Left renal pelvis (tissue), 4 donors: ENCODE measurements at places on chromosomes 5 and 9.

DNA sequence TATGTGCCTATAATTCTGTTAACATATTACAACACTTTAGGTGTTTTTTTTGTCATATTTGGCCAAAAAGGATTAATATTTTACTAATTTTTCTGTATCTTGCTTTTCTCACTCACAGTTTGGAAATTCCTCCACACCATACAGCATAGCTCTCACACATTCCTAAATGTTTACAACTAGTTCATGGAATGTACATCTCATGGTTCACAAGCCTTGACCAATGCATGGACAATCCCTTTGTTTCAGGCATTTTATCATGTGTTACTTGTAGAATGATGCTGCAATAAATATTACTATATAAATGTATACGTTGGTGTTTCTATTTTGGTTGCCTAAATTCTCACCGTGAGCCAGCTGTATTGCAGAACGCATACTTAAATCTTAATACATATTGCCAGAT, 80.5 kb upstream of the SPATA31C2 start:
- DNase-seq, result no peak

DNA sequence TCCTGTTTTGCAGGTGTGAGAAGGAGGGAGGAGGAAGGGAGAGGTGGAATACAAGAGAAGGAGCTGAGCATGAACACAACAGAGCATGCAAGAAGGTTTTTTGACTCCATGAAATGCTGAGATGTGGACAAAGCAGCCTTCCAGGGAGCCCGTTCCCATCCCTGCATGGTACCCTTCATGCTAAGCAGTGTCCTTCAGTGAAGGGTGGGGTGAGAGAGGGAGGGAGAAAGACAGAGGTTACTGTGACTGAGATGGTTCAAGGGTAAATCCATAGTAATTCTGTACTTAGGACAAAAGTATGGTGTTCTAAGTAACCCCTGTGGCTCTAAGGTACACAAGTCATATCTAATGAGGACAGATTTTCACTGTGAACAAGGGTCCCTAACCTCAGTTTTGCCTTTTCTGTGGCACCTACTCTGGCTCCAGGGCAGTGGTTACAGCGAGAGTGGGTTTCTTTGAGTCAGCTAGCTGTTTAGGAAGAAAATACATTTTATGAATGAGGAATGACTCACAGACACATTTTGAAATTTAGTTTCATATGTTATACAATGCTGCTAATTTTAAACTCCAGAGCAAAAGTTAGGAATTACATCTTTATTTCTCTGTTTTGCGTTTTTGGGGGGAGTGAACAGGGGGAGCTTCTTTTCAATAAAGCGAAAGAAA, 184.9 kb upstream of the SLC12A2 start:
- no peak for DNase-seq

GRCh38 chr9:28365020-28365640, 791.8 kb upstream of the C9orf72 start:
- DNase-seq, result no peak

DNA sequence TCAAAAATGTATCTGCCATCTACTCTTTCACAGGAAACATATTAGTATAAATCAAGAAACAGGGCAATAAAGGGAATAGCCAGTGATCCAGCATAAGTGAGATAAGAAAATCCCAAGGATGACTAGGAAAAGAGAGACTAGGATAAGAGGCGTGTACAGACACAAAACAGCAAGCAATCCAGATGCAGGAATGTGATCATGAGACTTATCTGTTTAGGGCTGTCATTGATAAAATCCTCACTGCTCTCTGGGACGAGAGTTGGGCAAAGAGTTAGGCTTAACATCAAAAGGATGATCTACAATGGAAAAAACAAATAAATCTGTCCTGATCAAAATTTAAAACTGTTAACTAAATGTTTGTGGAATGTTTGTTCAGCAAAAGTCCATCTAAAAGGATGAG, 1156.8 kb upstream of the C9orf72 start:
- no peak for DNase-seq

DNA sequence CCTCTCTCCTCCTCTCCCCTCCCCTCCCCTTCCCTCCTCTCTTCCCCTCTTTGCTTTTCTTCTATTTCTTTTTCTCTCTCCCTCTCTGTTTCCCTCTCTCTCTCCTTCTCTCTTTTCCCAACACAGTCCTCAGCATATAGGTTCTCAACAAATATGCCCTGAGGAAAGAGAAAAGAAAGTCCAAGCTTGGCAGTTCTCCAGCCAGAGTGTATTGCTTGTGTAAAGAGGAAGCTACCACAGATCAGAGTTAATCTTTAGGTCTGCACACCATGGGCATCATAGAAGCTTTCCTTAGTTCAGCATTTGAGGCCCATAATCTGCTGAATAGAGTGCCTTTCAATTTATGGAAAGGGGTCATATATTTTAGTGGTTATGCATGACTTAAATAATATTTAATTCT, 382.8 kb upstream of the WWC1 start:
- DNase-seq, result no peak

DNA sequence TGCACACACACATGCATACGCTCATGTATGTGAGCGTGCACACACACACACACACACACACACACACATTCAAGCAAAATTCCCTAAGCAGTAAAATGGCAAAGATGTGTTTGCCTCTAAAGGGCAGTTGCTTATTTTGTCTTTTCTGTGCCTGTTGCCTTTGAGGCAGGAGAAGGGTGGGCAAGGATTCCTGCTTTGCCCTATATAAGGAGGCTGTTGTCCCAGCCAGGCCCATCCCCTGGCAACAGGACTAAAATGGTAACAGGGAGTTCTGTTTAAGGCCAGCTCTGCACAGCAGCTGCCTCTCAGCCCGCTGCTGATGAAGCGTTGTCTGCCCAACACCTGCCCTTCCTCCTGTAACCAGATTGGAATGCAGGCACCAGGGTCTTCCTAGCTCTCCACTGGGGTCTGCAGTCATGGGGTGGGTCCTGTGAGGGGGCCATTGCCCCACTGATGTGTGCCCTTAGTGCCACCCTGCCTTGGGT, 64.4 kb downstream of the PPARGC1B start:
- no peak for DNase-seq

GRCh38 chr5:98105681-98106080, 667.8 kb upstream of the RGMB start:
- DNase-seq, result no peak

GRCh38 chr5:173420108-173420507, 91.9 kb upstream of the STC2 start:
- DNase-seq, result no peak

DNA sequence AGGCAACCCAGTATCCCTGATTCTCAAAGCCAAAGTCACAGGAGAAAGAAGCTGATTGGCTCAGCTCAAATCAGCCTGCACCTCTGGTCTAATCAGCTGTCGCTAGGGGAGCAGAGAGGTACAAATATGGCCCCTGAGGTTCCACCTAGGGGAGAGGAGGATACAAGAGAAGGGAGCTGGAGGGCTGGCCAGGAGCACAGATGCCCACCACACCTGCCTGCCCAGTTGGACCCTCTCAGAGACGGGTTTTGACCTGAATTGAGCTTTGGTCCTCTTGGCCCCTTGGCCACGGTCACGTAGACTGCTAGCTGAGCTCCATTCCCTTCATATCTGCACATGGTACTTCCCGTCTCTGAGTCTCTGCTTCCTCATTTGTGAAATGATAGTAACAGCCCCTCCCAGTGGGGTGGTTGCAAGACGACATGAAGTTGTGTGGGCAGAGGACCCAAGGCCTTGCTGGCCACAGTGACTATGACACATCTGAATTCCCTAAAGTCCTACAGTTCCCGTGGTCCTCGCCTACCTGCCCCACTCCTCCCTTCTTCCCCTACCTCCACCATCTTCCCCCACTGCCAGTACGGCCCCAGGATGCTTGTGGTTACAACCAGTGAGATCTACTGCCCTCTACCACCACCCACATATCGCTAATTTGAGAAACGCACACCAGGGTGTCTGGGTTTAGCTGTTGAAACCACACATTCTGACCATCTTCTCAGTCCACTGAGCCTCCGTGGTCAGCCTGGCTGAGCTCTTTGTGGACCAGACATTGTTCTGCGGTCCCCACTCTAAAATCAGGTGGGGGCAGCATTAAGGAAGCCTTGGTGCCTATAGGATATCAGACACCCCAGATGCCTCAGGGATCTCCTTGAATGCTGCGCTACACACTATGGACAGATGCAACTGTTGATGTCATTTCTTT, 60.3 kb upstream of the NEK6 start:
- DNase-seq, result no peak

GRCh38 chr9:95406121-95406520, 88.6 kb upstream of the FANCC start:
- DNase-seq, result no peak

DNA sequence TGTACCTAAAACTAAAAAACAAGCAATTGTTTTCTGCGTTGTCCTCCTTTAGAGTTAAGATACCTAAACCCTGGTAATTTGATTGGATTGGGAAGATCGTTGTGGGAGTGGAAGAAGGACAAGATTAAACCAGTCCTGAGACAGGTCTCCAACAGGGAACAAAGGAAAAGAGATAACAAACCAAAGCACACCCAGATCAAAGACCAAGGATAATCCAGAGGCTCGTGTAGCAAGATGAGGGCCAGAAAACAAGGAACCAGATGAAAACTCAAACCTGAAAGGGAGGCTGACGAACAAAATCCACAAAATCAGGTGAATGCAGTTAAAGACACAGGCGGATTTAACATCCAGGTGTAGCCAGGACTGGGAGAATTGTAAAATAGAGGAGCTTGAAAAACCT, 618.1 kb downstream of the SLCO4C1 start:
- DNase-seq, result no peak

- no peak for DNase-seq
These were observed 223.0 kb upstream of the DMRT1 start for GRCh38 chr9:618478-618877.

DNA sequence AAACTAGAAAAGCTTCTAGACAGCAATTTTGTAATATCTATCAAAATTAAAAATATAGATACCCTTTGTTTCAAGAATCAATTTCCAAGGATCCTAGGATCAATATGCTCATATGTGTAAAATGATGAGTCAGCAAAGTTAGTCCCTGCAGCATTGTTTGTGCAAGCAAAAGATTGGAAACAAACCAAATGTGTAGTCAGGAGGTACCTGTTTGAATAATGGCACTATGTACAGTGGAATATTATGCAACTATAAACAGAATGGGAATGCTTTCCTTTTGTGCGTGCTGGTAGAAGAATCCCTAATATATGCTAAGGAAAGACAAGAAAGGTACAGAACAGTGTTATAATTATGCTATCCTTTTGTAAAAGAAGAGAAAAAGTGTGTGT, 58.5 kb upstream of the PJA2 start:
- DNase-seq, result no peak

DNA sequence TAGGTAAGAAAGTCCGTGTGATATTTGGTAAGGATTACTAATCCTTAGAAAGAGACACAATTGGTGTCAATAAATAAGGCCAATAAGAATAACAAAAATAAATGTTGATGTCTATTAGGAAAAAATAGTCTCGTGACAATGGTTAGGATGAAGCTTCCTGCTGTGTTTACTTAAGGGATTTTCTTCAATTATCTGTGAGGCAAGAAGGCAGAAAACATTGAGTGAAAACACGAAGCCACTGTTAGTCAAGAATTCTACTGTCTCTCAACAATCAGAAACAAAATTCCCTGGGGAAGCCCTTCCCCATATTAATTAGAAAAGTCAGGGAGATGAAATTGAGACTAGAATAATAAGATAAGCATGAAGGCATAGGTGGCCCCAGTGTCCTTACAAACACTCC, 149.0 kb downstream of the SYK start:
- no peak for DNase-seq

GRCh38 chr5:44336708-44337107, 52.5 kb downstream of the FGF10 start:
- no peak for DNase-seq
